Common myeloid progenitor, CD34-positive (primary cell): ENCODE measurements at places on chromosomes 7 and 10.

DNA sequence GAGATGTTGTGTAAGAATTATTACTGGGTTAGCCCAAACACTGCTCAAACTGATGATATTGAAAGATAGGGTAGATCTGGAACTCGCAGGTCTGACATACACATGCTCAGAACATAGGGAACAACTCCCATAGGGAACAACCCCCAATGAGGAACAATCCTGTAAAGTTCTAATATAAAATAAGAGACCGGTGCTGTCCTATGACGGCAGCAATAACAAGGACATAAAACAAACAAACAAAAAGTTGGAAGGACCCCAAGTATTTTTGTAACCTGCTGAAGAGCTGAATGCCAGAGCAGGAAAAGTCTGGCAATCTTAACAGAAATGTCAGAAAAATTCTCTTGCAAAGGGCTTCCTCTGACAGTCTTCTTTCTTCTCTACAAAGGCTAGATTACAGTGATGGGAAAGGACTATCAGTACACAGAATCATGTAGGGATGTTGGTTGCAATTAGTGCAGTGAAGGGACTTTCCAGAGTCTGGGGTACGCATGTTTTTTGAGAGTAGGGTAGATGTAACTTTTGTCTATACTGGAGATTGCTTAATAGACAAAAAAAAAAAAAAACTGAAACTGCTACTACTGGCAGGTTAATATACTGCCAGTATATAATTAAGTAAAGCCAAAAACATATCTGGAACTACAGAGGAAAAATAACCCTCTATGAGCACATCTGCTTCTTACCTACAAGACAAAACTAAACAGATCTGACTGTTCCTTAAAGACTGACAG is 35.5 kb downstream of the IDE start:
- DNase-seq, result no peak

- no peak for DNase-seq
These were observed 28.5 kb upstream of the SH2B2 start for GRCh38 chr7:102258073-102258748.

DNA sequence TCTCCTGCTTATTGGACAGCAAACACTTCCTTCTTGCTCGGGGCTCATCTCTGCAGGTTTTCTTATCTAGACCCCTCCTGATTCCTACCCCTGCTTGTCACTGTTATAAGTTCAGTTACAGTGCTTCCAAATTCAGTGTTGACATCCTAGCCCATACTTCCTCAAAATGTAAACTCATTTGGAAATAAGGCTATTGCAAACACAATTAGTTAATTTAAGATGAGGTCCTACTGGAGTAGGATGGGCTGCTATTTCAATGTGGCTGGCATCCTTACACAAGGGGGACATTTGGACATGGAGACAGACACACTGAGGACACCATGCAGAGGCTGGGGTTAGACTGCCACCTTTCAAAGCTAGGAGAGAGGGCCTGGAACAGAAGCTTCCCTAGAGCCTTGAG is 85.2 kb upstream of the NPVF start:
- DNase-seq, result peak; percentile 3

DNA sequence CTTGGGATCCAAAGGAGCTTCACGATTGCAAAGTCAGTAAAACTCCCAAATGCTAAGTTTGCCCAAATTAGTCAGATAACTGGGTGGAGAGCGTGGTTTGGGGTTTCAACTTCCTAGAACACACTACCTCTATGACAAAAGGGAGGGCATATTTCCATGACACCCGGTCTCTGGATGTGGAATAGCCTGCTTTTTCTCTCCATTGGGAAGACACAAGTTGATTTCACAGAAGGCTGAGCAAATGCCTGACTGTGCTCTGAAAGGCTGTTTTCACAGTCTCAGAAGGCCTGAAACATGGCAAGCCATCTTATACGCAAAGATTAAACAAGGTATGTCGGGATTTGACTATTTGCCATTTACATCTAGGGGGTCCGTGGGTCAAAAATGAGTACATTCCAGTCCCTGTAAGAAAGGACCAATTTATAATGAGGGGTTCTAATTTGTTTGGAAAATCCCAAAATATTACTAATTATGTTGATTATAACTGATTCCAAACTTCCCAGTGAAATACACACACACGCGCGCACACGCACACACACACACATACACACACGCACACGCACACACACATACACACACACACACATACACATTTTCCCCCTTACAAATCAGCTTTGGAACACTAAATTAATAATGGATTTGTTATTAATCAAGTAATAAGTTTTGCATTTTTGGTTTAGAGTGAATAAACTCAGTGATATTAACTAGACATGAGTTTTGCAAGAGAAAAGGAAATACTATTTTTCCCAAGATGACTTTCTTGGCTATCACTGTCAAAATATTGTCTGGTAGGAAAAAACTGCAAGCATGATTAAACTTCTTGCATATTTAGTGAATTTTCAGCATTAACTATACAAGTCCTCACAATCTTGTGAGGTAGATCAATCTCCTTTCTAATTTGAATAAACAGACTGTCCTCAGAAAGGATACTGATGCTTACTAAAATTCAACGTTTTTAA is 105.0 kb downstream of the PRTFDC1 start:
- DNase-seq, result no peak

DNA sequence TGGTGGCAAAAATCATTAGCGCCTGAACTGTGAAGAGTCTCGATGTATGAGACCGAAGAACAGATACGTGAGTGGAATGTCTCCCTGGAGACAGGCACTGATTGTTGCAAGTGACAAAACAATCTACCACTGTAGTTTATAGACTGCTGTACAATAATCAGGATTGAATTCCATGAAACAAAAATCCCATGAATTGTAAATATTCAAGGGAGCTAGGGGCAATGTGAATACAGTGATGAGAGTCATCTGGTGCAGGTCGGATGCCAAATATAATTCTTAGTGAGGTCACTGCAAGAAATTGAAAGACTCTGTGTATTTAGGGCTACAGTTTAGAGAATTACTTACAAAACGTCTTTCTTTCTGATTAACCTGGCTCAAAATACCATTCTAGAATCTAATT is 594.4 kb upstream of the VSTM2A start:
- DNase-seq, result no peak

DNA sequence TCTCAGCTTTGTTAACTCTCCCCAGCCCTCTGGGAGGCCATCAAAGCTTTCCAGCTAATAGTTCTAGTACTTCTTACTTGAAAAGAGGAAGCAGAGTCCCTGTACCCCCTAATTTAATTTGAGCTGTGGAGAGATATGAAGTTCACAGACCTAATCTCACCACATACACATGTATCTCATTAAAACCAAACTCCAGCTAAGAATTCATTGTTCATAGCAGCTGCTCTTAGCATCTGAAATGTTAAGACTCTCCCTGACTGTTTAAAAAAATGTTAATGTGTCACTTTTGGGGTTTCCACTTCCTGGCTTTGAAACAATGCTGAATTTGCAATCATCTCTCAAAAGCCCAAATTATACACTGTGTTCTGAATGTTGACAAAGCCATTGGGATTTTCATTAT is 16.2 kb upstream of the MRC1 start:
- DNase-seq, result peak; percentile 67

- no peak for DNase-seq
These were observed 6.2 kb upstream of the CUL2 start for GRCh38 chr10:35096312-35096711.

- DNase-seq, result no peak
These were observed 335.1 kb downstream of the BMPER start for GRCh38 chr7:34240417-34240816.

DNA sequence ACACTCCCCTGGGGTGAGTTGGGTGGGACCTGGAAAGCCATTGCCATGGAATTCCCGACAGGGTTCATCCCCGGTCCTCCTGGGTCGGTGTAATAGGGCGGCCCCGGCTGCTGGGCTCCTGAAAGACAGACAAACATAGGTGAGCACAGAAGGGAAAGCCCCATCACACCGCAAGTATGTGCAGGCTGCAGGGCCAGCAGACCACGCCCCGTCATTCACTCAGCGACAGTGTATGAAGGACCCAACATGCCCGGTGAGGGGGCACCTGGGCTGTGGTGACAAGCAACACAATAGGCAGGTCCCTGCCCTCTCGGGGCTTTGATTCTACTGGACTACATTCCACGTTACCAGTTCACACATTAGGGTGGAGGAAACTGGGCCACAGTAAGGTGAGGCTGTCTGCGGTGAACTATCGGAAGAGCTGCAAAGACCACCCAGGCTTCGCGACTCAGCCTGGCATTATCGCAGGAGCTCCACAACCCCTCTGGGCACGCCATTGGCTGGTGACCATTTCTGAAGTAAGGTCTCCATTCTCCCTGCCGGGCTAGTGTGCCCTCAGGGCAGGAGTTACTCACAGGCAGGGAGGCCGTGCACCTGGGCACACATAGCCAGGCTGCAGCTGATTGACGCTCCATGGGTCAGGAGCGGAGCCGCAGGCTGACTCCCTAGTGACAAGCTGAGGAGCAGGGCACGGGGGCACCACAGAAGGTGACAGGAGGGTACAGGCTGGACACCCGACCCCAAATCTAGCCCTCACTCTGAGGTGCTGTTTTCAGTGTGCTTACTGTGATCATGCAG is 99.2 kb downstream of the VOPP1 start:
- DNase-seq, result no peak

DNA sequence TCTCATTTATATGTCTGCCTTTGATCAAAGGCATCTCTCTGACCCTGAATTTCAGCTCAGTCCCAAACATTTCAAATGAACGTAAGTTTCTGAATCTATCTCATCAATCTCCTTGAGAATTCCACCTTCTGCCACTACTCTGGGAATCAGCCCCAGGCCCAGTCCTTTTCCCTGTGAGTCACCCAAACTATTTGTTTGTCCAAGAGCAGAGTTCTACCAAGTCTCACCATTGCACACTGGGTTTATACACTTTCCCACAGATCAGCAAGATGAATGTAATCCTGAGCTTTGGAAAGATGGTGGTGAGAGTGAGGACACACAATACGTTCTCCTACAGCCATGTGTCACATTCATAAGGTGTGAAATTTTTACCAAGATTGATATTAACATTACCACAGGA is 251.3 kb upstream of the VWC2 start:
- DNase-seq, result no peak

- peak; percentile 96 for DNase-seq
These were observed 59.4 kb downstream of the MTPN start for GRCh38 chr7:135917721-135918120.

- DNase-seq, result peak; percentile 66
These were observed 951.6 kb downstream of the ANKRD7 start for GRCh38 chr7:119175911-119176627.

GRCh38 chr10:101216207-101217043 is 12.8 kb downstream of the LBX1 start:
- DNase-seq, result no peak

DNA sequence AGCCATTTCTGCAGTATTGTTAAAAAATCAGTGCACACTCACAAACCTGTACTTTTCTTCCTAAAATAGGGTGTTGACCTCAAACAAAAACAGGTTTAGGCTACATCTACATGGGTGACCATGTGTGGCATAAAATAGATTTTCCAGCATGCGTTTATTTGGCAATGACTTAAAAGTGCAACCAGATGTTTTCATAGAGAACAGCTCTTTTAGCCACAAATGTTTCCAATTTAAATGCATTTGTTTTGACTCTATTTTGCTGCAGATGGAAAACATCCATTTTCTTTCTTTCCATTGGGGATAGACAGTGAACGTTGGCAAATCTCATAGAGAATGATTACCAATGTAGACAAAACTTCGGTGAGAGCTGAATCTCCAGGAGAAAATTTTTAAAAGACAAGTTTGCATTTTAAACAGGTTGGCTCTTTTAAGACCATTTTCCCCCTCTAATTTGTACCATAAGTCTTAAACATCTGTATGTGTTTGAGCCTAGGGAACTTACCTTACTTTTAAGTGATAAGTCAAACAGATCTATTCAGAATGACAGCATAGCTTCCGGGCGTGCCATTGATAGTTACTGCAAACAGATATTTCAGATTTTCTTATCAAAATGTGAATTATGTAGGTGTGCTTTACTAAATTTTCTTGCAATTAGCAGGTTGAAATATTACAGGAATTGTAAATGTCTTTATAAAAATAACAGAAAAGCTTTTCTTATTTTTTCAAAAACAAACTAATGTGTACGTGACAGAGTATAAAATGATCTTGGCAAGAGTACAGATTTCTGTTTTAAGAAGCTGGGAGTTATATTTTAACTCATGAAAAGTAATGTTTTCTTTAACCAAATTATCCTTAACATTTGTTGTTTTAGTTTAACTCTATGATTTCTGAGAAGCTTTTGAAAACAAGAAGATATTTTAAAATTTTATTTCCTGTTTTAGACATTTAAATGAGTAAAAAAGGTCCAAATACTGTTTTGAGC is 144.9 kb downstream of the HGF start:
- no peak for DNase-seq

GRCh38 chr10:69952069-69952800 is 100.4 kb upstream of the MACROH2A2 start:
- no peak for DNase-seq

DNA sequence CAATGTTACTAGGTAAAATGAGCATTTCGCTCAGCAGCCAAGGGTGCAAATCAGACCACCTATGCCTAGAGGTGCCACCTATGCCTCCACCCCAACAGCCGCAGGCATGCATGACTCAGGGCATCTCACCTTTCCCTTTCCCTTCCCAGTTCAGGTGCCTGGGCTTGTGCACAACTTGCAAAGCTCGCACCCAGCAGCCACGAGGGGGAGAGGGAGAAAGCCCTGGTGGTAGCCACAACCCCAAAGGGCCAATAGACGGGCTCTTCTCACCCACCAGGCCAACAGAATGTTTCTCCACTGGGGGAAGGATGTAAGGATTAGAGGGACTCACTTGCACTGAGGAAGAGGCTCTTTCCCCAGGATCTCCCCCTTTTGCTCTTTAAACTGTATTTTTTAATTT is 462.3 kb upstream of the PCDH15 start:
- no peak for DNase-seq

DNA sequence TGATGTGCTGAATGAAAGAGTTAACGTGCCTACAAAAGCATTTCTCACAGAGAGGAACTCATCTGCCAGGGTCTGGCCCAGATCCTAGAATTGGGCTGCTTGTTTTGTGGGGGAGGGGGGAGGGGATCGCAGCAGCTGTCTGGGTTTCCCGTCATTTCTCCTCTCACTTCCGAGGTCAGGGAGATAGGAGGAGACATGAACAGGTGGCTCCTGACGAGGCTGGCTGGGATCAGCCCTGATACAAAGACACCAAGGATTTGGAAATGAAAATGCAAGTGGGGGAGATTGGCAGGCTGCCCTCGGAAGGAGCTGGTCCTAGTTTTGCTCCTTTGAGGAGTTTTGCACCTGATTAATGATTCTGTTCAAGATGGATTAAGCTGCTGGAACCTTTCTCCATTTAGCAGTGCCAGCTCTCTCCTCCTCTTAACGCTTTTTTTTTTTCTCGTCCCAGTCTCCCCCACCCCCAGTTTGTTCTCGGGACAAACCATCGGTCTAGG is 86.8 kb upstream of the KMT2C start:
- DNase-seq, result peak; percentile 14

- DNase-seq, result peak; percentile 53
These were observed 177.4 kb downstream of the CELF2 start for GRCh38 chr10:11194859-11195586.

DNA sequence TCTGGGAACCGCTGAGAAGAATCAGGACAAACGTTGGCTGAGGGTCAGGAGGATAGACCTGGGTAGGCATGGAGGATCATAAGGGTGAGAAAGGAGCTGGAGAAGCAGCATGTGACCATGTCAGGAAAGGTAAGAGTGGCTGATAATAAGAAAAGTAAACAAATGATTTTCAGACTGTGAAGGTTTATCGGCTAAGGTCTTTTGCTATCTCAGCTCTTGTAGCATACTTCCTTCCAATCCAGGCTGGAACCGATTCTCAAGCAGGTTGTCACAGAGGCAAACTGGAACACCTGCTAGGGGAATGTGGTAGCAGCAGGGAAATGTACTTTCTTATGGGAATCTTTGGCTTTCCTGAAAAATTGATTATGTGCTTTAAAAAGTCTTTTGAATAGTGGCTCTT is 74.7 kb downstream of the TMEM168 start:
- DNase-seq, result no peak

GRCh38 chr10:77176232-77176631 is 461.4 kb downstream of the KCNMA1 start:
- DNase-seq, result peak; percentile 27
